Ovary (tissue), 10 donors: ENCODE measurements at places on chromosomes 13 and 19.

DNA sequence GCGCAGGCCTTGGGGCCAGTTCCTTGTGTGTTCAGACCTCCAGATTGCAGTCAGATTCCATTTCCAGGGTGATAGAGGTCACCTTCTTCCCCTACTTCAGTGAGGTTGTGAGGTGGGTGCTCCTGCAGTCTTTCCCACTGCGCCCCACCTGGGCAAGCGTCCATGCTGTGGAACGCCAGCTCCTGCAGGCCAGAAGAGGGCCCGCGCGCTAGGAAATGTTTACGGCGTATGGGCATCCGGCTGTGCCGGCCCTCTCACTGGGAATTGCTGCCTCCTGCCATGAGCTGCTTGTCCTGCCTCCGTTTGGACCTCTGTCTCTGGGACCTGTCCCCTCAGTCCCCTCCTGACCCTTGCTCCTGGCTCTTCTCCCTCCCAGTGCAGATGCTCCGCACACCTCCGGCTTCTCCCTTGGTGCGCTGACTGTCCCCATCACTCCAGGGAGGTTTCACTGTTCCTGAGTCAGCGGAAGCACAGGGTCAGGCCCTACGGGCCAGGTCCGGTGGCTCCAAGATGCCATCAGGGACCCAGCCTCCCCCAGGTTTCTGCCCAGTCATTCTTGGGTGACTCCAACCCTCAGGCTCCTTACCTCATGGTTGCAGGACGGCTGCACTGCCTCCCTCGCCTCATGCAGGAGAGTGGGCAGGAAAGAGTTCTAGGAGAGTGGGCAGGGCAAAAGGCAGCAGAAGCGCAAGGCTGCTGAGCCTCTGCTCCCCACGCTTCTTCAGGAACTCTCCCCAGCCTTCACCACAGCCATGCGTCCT lies 56.6 kb downstream of the SMARCA4 start:
- DNase-seq, result no peak

DNA sequence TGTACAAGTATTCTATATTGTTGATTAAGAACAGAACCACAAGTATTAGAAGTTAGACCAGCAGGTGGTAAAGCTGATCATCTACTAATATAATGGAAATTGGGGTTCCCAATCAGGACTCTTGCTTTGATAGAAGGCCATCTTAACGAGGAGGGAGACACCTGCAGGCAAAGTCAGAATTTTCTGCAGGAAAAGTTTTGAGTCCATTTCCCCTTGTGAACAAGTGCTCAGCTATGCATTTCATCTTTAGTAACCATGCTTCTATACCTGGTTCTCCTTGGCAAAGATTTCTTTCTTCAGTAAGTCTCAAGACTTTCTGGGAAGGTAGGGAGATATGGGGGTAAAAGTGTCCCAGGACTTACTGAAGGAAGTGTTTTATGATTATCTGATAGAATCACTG lies 36.1 kb upstream of the USPL1 start:
- no peak for DNase-seq

GRCh38 chr13:54433493-54434206 lies 1405.0 kb downstream of the OLFM4 start:
- DNase-seq, result no peak

DNA sequence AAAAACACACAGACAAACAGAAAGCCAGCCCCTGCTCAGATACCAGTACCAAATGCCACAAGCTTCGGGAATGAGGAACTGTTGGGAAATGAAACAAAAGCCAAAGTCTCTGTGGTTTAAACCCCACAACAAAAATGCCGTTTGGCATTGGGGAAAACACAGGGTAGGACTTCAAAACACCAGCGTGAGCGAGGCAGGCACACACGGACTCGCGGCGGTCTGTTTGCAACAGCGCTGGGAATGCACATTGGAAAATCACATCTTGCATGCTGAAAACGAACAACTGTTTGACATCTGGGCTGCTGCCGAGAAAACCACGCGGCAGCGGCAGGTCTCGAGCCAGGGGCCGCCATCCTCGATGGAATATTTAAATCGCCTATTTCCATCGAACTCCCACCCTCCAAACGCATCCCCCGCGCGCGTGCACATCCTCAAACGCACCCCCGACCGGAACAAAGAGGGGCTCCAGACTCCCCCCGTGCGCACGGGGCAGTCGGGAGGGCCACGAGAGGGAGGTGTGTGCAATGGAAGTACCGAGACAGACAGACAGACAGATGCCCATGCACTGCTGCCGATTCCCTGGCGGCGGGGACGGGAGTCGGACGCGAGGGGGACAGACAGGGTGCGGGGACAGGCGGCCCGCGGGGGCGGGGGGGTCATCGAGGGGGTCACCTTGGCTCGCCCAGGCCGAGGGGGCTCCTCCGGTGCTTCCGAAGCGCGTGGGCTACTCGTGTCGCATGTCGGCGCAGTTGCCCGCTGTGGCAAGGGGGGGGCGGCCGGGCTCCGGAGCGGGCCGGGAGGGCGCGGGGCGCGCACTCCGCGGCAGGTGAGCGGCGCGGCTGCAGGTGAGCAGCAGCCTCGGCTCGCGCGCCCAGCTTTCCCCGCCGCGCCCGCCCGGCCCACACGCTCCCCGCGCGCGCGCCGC lies at the start of gene GPR12:
Gene GPR12, minus strand, starts transcription at position 880 of the 925 bp plus-strand sequence. CDS start 959 bp downstream, outside the sequence.
- DNase-seq, result no peak

DNA sequence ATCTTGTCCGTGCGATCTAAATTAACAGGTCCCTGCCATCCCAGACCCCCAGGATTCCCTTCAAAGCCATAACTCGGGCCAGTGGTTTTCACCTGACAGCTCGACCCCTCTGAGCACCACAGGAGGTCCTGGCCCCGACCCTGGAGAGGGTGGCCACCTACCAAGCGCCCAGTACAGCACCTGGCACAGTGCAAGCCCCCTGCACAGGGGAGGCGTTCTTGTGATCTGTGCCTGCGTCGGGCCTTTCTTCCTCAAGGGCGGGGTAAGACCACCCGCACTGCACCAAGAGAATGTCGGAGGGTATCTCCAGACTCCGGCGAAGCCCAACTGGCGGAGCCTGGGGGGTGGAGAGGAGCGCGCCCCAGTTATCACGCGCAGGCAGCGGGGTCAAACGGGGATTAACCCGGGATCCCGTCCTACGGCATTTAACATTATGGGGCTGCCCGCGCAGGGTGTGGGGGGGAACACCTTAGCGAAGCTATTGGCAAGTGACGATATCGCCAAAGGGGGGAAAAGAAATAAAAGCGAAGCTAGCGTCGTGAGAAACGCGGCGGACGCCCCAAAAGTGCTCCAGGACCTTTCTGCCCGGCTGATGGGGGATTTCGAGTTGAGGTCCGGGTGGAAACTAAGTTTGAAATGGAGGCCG lies 1.3 kb upstream of the HNRNPL start:
- peak; percentile 62 for DNase-seq

- no peak for DNase-seq
Measured at GRCh38 chr13:102298051-102298450, 103.8 kb downstream of the FGF14 start.

DNA sequence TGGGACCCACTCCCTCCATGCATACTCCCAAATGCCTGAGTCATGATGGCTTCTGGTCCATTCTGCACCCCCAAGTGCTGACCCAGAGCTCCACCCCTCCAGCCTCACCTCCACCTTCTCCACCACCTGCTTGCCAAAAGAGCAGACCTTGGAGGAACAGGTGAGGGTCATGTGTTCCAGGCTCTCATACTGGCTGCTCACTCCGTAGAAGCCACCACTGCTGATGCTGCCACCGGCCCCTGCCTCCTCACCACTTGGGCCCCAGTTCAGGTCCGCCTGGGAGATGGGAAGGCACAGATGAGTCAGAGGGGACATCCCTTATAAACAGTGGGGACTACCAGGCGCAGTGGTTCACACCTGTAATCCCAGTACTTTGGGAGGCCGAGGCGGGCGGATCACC lies 7.9 kb downstream of the CD37 start:
- DNase-seq, result peak; percentile 14

DNA sequence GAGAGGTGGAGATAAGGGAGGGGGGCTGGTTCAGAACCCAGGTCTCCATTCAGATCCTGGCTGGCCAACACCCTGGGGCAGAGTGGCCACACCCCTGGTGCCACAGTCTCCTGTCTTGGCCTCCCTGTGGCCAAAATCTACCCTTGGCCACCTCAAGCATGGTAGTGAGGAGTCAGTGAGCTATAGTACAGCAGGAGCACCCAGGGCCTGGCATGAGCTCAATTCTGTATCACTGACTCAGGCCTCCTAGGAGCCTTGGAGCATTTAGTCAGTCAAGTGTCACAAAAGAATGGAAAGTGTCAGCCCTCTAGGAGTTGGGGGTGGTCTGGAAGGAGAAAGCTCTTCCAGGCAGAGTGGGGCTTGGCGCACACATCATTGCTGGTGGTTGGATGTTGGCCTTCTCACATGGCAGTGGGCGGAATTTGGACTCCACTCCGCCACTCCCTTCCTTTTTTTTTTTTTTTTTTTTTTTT lies 6.6 kb upstream of the CD79A start:
- DNase-seq, result no peak
